ENCODE measurements at places on chromosomes 2 and 18.

DNA sequence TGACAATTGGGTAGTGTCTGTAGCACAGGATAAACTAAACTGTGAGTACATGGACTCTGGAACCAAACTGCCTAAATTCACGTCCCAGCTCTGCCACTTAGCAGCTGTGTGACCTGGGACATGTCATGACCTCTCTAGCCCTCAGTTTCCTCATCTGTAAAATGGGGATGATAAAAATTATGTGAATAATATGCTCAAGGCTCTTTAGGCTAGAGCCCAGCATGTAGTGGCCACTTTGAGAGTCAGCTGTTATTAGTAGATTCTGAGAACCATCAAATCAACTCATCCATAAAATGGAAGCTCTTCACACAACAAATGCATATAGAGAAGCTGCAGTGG is 87.7 kb downstream of the INPP5D start:
- DNase-seq: no peak

- no peak for DNase-seq
These were observed 467.5 kb downstream of the FBXO15 start for GRCh38 chr18:73679941-73680712.

DNA sequence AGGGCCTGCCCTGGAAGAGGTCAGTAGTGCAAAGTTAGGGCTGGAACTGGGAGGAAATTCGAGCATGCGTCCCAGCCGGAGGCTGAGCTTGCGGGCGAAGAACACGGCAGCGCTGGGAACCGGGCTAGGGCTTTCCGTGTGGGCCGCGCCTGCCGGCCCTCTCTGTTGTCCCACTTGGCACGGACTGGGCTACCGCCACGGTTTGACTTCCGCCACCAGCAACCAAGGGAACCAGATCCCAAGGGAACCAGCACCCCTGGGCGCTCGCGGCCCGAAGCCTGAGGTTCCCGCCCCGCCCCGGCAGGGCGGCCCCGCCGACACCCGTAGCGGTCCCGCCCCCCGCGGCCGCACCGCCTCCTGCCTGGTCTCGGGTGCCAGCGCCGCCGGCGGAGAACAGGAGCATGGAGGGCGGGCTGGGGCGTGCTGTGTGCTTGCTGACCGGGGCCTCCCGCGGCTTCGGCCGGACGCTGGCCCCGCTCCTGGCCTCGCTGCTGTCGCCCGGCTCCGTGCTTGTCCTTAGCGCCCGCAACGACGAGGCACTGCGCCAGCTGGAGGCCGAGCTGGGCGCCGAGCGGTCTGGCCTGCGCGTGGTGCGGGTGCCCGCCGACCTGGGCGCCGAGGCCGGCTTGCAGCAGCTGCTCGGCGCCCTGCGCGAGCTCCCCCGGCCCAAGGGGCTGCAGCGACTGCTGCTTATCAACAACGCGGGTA is at the start of gene SPR:
Gene SPR, plus strand, starts transcription at position 377 of the 708 bp plus-strand sequence. Its CDS starts 25 bp downstream, at position 402.
- peak; percentile 82 for DNase-seq

- DNase-seq: no peak
These were observed 222.0 kb upstream of the FN1 start for GRCh38 chr2:215657844-215658243.

DNA sequence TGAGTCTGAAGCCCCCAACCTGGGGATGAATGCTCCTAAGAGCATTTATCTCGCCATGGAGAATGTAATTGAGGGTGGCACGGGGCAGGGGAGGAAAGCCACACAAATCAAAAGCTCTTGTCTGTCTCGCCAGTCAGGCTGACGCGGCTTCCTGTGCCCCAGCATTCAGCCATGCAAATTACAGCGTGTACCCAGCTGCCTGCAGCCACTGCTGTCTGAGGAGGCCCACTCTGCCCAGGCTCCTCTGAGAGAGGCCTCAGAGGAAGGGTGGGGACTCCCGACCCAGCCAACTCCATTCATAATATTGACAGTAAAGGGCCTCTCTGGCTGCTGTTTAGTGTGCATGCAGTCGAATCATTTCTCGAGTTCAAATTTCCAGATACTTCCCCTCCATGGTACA is 22.0 kb downstream of the SMAD7 start:
- no peak for DNase-seq

- no peak for DNase-seq
These were observed 59.8 kb downstream of the MEIS1 start for GRCh38 chr2:66494708-66495107.

DNA sequence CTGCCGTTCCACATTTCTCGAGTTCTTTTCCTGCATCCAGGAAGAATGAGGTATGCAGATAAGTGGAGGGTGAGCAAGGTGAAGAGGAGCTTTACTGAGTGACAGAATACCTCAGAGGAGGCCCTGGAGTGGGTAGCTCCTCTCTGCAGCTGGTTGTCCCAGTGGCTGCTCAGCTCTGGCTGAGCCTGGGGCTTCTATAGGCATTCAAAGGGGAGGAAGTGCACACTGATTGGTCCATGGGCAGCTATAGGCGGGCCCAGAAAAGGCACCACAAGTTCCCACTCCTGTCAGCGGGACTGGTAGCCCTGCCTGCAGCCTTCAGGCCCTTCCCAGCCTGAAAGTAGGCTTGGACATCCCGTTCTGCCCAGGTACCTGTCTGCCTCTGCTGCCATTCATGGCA is 94.7 kb downstream of the DOK6 start:
- DNase-seq: no peak

- DNase-seq: no peak
These were observed 20.9 kb upstream of the HK2 start for GRCh38 chr2:74812787-74813590.

- DNase-seq: no peak
These were observed 31.7 kb downstream of the GPC1 start for GRCh38 chr2:240467149-240467642.

GRCh38 chr2:5150871-5151270 is 541.3 kb upstream of the SOX11 start:
- DNase-seq: no peak

DNA sequence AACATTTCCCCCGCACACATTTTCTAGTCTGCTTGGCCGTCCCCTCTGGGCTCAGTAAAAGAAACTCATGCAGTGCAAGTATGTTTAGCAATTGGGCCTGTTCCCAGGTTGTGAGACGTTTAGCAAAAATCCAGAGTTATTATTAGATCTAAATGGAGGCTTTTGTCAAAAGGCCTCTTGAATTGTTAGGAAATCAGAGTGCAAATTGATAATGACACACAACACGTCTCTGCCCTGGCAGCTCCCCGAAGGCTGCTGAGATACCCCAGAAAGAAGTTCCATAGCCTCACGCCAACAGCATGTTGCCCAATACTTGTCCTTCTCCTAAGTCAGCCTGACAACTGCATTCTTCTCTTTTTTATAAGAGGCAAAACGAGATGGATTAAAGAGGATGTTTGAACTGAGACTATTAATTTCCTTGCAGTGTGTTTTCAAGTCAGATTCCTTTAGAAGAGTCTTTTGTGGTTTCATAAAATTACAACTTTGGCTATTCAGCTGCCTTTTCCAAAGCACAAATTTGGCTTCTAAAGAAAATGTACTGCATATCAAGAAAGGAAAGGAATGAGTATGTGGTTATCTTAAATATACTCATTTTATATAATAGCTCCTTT is 202.2 kb downstream of the TRIB2 start:
- peak; percentile 81 for DNase-seq

DNA sequence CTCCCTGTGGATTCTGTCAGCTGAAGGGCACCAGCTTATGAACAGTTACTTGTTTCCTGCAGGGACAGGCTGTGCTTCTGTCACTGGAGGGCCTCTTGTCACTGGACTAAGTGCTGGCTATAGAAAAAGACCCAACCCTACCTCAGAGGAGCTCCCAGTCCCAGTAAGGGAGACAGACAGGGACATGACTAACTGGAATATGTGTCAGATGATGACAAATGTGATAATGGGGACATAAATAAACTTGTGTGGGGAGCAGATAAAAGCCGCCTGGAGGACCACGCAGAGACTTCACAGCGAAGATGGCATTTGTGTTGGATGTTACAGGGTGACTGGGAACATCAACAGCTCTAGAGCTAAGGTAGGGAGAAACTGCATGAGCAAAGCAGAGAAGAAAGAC is 95.0 kb downstream of the MAPRE2 start:
- no peak for DNase-seq

GRCh38 chr2:177229442-177230242 is 17.0 kb downstream of the HNRNPA3 start:
- no peak for DNase-seq

DNA sequence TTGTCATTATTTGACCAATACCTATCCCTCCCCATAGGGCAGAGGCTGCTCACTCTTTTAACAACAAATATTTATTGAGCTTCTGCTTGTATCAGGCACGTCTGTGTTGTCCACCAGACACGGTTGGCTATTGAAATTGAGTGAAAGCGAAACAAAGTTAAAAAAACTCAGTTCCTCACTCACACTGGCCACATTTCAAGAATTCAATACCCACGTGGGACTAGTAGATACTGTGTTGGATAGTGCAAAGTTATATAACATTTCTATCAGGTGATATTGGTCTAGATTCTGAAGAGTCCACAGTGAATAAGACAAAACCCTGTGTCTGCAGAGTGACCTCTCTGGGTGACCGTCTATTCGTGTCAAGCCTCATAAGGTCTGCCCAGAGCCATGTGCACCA is 43.9 kb upstream of the GALR1 start:
- no peak for DNase-seq

- no peak for DNase-seq
These were observed 557.8 kb downstream of the SUCLG1 start for GRCh38 chr2:83901317-83901716.

GRCh38 chr2:38374984-38375383 is 2.1 kb downstream of the ATL2 start:
- no peak for DNase-seq

DNA sequence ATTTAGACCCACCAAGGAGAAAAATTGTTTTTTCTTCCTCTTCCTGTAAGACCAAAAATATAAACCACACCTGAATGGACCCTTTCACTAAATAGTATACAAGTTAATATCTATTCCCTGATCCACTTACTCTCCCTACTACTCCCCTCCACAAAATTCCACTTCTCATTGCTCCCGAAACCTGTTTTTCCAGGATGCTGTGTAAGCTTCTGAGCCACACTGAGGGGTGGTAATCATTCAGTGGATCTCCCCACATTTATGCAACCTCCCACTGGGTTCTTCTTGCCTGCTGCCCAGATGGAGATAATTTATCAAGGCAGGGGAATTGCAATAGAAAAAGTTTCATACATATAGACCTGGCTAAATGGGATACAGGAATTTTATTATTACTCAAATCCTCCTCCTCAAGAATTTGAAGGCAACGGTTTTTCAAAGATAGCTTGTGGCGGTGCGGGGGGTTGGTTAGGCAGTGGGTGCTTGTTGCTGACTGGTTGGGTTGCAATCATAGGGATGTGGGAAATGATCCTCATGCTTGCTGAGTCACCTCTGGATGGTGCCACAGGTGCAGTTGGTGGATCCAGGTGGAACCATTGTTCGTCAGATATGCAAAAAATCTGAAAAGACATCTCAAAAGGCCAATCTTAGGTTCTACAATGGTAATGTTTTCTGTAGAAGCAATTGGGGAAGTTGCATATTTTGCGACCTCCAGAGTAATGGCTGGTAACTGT is 970.3 kb downstream of the CNTNAP5 start:
- DNase-seq: no peak

GRCh38 chr2:157107877-157108276 is 149.6 kb upstream of the GALNT5 start:
- no peak for DNase-seq

- no peak for DNase-seq
These were observed 208.1 kb downstream of the NR4A2 start for GRCh38 chr2:156124458-156124857.

GRCh38 chr2:32559136-32559535 is 68.7 kb upstream of the TTC27 start:
- DNase-seq: no peak

- DNase-seq: no peak
These were observed 15.7 kb upstream of the ACVR2A start for GRCh38 chr2:147829106-147829505.

GRCh38 chr2:198731842-198732399 is 725.8 kb downstream of the SATB2 start:
- no peak for DNase-seq

GRCh38 chr18:1412655-1413322 is 508.1 kb downstream of the ADCYAP1 start:
- DNase-seq: no peak

GRCh38 chr18:64037812-64038414 is 68.0 kb downstream of the SERPINB8 start:
- no peak for DNase-seq

DNA sequence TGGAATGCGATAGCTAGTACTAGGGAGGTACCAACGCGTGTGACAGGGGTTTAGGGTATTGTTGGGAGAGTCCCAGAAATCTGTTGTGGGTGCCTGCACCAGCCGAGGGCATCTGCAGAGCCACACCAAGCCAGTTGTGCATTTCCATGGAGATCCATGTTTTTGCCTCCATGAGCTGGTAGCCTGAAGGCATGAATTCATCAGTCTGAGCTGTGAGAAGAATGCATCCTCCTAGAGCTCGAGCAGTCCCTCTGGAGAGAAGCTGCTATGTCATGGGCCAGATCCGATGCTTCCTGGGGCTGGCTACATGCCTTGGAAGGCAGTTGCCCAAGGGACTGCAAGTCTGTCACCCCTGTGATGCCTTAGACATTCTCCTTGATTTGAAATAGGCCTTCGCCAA is 57.9 kb downstream of the LIPG start:
- no peak for DNase-seq

- DNase-seq: no peak
These were observed 11.8 kb downstream of the CHRNA1 start for GRCh38 chr2:174752403-174753037.

DNA sequence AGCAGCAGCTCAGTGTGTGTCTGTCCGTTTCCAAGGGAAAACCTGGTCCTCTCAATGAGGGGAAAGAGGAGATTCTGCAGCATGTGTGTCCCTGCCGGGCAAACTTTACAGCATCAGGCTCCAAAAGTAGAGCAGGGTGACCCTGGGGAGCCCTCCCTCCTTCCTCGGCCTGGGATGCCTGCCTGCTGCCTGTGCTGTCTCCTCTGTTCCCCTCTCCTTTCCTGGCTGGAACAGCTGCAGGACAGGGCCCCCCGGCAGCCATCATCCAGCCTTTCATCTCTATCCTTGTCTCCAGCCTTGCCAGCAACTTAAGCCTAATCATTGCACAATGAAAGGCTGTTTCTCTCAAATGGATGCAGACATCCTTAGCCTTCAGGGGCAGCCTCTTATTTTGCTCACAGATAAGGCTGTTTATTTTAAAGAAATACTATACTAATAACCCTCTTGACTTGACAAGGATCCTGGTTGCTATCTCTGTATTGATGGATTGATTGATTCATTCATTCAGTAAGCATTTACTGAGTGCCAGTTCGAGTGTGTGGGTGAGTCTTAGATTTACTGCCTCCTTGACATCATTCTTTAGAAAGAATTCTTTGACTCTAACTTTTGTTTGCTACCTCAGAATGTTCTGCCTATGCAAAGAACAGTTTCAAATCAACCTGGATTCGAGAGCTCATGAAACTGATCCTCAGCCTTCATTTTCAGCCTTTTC is 40.6 kb upstream of the EDAR start:
- DNase-seq: no peak
